ENCODE measurements at places on chromosomes 16 and 17.

GRCh38 chr17:83035722-83036121 lies 43.7 kb upstream of the METRNL start:
- no peaks in the 10 kb centered on the region for H3K36me3 ChIP-seq
- no peak overlapping the region for H3K27ac ChIP-seq
- H3K4me1 ChIP-seq = no peaks in the 10 kb centered on the region
- no peak for DNase-seq
- no peak overlapping the region for H3K4me3 ChIP-seq

DNA sequence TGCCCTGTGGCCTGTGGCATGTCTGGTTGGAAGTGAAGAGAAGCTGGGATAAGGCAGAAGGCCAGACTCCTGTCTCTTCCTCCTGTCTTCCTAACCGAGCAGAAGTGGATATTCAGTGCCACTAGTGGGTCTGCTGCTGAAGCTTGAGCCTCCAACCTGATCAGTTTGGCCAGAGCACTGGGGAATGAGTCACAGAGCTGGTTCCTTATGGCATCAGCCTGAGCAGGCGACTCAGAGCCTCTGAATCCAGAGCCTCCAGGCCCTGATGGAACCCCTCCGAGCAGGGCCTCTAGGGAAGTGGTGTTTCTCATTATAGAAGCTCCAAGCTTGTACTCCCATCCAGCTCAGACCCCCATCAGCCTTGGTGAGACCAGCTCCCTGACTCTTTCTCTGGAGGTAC lies 2.0 kb downstream of the WSCD1 start:
- DNase-seq = no peak
- no peaks in the 10 kb centered on the region for H3K4me1 ChIP-seq
- H3K4me3 ChIP-seq = no peak overlapping the region
- no peaks in the 10 kb centered on the region for H3K27me3 ChIP-seq
- H3K36me3 ChIP-seq = no peaks in the 10 kb centered on the region

DNA sequence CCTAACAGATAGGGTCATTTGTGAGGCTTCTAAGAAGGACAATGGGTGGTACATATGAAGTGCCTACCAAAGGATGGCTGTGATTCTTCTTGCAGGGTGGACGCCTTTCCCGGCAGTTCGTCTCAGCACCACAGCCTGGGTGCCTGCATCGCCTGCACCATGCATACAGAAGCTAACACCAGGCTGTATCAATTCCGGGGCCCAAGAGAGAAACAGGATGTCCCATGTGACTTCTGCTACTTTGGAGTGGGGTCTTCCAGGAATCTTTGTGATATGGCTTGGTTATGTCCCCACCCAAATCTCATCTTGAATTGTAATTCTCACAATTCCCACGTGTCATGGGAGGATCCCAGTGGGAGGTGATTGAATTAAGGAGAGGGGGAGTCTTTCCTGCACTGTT lies 251.6 kb upstream of the TNRC6C start:
- H3K36me3 ChIP-seq = no peaks in the 10 kb centered on the region
- no peaks in the 10 kb centered on the region for H3K4me1 ChIP-seq
- no peak overlapping the region for H3K4me3 ChIP-seq
- DNase-seq = no peak
- H3K27ac ChIP-seq = no peak overlapping the region

DNA sequence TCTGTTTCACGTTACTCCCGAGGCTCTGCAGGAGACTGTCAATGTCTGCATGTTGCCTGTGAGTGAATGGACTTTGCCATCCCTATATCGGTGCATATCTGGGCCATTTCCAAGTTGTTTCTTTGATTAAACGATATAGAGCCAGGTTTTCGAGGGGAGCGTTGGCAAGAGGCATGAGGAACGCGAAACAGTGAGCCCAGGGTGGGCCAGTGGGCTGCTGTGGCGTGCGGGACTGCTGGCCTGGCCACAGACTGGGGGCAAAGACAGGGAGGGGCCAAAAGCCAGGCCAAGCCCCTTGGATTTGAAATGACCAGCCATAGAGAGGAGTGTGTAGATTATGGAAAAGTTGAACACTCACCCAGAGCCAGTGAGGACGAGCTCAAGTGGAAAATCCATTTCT lies 3.5 kb downstream of the CRHR1 start:
- H3K27ac ChIP-seq = no peak overlapping the region
- H3K27me3 ChIP-seq = peaks cover 17% of the 10 kb centered on the region
- H3K4me3 ChIP-seq = no peak overlapping the region
- peaks cover 22% of the 10 kb centered on the region for H3K4me1 ChIP-seq
- H3K36me3 ChIP-seq = no peaks in the 10 kb centered on the region

- no peak for DNase-seq
- H3K27me3 ChIP-seq = no peaks in the 10 kb centered on the region
- H3K4me1 ChIP-seq = peaks cover 10% of the 10 kb centered on the region
- no peaks in the 10 kb centered on the region for H3K36me3 ChIP-seq
- no peak overlapping the region for H3K27ac ChIP-seq
Observed at GRCh38 chr17:78589885-78590284, 12.7 kb upstream of the DNAH17 start.
